Ovary (tissue), 10 donors: ENCODE measurements at places on chromosomes 5 and 9. TPM values are rescaled to one million over a fixed set of nuclear protein-coding genes. Genes with fewer than 3 reads are reported as not detected.

DNA sequence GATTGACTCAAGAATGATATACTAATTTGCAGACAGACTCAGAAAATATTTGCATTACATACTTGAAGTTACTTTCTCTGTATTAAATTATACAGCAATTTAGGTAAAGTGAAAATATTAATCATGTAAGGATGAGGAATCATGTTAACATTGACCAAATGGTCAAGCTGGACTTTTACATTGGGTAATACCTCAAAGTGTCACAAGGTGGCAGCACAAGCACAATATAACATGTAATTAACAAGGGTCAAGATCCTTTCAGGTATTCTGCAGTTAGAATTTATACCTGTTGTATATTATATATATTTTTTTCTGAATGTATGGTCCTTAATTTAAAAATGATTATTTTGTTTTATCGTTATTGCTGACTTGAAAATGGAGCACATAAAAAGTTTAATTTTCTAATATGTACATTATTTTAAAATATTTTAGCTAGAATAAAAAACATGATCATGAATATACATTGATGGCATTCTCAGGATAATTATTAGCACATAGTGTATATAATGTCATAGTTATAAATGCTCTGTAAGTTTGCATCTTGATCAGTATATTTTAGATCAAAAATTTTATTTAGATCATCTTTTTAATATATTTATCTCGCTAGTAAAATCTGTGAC, 8.6 kb downstream of the HAPLN1 start:
- H3K36me3 ChIP-seq = no peaks in the 10 kb centered on the region
- no peaks in the 10 kb centered on the region for H3K4me1 ChIP-seq

DNA sequence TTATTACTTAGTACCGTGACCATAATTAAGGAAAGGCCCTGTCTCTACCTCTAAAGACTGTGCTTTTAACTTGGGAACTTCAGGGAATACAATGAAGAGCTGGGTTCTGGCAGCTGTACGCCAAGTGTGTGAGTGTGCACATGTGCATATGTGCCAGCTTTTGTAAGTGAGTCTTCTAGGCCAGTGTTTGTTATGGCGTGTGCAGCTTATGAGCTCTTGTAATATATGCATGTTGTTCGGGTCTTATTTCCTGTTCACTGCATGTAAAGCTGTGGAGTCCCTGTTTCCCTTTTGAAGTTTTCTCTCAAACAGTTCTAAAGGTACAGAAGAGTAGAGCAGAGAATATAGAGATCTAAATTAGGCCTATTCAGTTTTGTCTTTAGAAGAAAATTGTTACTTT, 30.5 kb downstream of the TGFBR1 start:
- DNase-seq = no peak
- no peaks in the 10 kb centered on the region for H3K27me3 ChIP-seq
- H3K27ac ChIP-seq = no peak overlapping the region
- no peak overlapping the region for H3K4me3 ChIP-seq

The WWC1 gene
- 0.58 TPM for total RNA-seq

DNA sequence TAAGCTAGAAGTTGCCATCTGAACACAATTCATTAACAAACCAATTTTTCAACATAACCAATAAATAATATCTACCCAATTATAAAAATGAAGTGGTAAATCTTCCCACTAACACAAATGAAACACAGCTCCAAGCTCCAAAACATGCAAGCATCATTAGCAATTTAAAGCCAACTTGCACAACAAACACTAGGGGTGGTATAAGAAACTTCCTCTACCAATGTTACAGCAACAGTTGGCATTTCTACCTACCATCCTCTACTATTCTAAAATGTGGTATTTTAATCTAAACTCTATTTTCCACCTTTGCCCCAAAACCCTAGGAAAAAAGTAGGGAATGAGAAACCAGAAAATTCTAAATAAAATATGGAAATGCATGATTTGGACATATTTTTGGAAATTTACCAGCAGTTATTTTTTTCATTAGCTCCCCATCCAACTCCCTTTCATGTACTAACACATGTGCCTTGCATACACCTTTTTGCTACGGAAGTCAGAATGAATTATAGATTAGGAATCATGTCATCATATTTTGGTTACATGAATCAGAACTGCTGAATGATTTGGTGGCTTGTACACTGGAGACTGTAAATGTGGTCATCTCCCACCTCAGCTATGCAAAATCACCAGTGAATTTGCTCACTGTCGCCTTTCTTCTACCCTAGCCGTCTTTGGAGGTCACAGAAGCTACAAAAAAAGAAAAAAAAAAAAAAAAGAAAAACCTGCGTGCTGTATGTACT, 4.1 kb downstream of the NR6A1 start:
- no peak overlapping the region for H3K4me3 ChIP-seq
- H3K27ac ChIP-seq = no peak overlapping the region
- no peaks in the 10 kb centered on the region for H3K36me3 ChIP-seq

The PDE6A gene
- 0.45 TPM for total RNA-seq

- no peaks in the 10 kb centered on the region for H3K36me3 ChIP-seq
- H3K27me3 ChIP-seq = no peaks in the 10 kb centered on the region
- H3K4me3 ChIP-seq = no peak overlapping the region
- peaks cover 3% of the 10 kb centered on the region for H3K4me1 ChIP-seq
- DNase-seq = no peak
Measured at GRCh38 chr5:67195406-67196275, 958 bp downstream of the CD180 start.
